Stimulated activated CD8-positive, alpha-beta memory T cell treated with anti-CD3 and anti-CD28 coated beads, Interleukin-15, amount 100 ng/mL, for 1 hour (primary cell): ENCODE measurements at places on chromosomes 4 and X.

DNA sequence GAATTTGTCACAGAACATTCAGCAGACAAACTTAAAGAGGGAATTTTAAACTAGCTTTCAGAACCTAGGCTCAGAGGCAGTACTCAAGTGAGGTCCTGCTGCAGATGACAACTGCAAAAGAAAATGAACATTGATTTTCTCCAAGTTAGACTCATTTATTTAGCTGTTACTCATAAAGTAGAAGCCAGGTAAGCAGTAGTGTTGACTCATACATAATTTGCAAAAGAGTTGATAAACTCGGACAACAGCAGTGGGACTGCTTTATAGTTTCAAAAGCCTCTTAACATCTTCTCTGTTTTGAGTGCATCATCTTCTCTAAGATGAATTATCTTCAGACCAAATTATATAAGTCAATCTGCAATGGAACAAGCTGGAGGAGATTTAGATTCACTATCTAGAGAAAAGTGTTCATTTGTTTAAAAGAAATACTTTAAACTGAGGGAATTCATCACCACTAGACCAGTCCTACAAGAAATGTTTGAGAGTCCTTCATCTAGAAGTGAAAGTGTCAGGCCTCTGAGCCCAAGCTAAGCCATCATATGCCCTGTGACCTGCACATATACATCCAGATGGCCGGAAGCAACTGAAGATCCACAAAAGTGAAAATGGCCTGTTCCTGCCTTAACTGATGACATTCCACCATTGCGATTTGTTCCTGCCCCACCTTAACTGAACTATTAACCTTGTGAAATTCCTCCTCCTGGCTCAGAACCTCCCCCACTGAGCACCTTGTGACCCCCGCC, 49.5 kb downstream of the COQ2 start:
- DNase-seq = no peak

GRCh38 chr4:139665690-139666529, at the start of gene MGST2:
TSS of gene MGST2 (plus strand) at chr4:139665819. CDS start at chr4:139666020, 201 bp downstream.
- DNase-seq = no peak

DNA sequence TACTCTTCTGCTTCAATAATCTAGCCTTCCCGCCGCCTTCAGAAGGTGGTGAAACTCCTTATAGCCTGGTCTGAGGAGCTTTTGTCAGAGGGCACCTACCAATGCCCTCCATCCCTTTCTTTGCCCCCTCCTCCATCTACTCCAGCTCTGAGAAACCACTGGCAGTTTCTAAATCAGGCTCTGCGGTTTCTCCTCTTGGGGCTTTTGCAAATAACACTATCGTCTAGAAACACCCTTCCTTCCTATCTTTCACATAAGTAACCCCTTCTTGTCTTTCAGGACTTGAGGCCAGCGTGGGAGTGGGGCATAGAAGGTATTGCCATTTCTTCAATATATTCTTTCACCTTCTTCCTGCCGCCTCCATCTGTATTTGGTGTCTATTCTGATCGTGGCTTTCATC, 1.2 kb upstream of the EFHC2 start:
- no peak for DNase-seq

DNA sequence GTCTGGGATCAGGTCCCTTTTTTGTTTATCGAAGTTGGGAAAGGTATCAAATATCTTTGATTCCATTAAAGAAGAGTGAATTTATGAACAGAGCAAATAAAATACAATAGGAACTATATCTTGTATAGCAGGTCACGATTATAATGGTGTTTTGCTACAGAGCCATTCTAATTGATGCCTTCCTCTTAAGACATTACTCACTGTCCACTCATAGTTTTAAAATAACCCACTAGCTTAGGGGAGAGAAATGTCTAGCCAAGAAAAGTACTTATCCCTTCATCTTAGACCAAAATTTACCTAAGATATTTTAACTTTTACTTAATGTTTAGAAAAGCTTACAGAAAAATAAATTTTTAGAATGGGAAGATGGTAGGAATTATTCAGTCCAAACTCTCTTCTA, 112.0 kb upstream of the PABPC4L start:
- no peak for DNase-seq

GRCh38 chr4:142222127-142222526, 585.7 kb downstream of the IL15 start:
- no peak for DNase-seq

DNA sequence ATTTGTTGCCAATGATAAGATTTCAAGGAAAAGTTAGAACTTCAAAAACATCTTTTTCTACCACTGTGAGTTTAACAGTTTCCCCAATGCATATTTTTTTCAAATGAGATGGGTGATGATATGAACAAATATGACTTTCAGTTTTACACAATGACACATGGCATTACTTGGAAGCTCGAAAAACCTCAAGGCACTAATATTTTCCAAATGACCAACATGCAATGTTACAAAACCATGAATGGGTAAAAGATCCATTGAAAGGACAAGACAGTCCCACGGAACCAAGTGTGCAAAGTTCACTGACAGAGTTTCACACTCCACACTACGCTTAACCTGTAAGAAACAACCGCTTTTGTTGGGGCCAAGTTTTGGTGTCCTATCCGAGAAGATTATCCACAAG, 84.5 kb downstream of the CD99L2 start:
- DNase-seq = no peak

DNA sequence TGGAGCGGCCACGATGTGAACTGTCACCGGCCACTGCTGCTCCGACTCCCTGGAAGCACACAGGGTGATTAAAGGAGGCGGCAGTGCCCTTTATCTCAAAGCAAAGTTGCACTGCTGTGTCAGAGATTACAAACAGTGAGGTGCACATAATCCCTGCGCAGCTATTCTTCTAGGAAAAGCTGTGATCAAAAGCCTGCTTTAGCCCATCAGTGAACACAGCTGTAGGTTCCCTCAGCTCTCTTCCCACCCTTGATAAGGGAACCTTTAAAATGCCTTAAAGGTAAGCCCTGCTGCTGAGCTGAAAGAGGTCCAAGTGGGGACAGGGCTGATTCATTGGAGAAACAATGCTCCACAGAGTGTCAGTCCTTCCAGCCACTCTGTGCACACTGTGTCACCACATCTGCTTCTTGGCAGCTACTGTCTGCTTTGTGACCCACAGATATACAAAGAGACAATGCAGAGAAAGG, 127.6 kb downstream of the EIF4E start:
- DNase-seq = no peak

GRCh38 chr4:145734576-145735346, 54.8 kb downstream of the C4orf51 start:
- DNase-seq = no peak

DNA sequence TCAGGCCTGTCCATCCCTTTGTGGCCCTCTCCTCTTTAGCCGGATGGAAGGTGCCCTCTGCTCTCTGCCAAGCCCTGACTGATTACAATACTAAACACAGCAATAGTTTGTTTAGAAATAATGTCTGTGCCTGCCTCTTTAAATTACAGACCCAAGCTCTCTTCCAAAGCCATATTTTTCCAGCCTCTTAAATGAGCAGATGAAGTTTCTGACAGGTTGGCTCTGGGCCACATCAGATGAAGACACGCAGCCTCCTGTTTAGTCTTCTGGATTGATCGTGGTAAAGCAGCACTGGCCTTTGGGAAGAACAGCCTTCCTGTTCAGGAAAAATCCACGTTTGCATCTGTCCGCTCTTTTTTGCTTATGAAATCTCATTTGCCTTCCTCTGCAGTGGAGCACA, 133.6 kb downstream of the CPE start:
- no peak for DNase-seq

- DNase-seq = no peak
These were observed 187.6 kb upstream of the TACR3 start for GRCh38 chr4:103907414-103907813.

DNA sequence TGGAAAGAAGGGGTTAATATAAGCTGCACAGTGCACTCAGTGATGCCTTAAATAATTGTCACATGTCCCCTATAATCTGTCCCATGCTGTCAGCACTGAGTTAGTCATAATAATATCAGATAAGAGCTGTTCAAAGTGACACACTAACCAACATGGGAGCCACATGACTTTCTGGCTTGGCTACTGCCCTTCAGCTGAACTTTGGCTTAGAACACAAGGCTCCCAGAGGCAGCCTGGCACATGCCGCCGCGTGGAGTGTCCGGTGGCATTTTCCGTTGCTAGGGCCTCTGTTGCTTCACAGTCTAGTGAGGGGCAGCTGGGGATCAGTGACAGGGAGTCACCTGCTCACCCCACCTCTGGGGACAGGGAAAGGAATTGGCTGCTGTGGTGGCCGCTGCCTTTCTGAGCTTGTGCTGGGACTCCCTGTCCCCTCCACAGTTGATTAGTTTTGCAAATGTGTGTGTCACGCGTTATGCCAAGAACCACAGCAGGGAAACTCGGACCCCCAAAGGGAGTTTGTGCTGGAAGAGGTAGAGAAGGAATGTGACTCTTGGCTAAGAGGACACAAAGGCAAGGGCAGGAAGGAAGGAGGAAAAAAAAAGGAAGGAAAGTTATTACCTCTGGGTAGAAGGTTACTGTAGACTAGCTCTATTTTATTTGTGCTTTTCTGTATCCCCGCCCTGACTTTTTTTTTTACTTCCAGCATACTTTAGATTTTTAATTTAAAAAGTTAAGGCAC, 41.1 kb upstream of the PPARGC1A start:
- DNase-seq = no peak

- no peak for DNase-seq
These were observed 107.2 kb downstream of the SATL1 start for GRCh38 chrX:85136409-85136808.

- DNase-seq = no peak
These were observed 6.2 kb downstream of the NEIL3 start for GRCh38 chr4:177315767-177316464.

DNA sequence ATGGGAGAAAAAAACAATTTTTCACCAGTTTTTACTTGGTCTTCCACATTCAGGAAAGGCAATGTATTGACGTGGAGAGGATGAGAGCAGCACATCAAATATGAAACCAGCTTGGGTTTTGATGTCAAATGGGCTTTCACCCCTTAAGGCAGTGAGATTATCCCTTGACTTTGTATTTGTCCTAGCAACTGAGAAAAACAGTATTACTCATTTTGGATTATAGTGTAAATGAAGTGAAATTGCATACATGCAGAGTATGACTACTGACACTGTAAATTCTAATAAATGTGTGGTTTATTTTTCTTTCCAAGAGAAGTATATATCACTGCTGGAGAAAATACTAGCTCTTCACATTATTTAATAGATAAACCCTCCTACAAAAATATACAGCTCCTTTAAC, 863.6 kb upstream of the IGFBP7 start:
- DNase-seq = no peak

- DNase-seq = no peak
These were observed 7.8 kb upstream of the GPR82 start for GRCh38 chrX:41716222-41716621.

DNA sequence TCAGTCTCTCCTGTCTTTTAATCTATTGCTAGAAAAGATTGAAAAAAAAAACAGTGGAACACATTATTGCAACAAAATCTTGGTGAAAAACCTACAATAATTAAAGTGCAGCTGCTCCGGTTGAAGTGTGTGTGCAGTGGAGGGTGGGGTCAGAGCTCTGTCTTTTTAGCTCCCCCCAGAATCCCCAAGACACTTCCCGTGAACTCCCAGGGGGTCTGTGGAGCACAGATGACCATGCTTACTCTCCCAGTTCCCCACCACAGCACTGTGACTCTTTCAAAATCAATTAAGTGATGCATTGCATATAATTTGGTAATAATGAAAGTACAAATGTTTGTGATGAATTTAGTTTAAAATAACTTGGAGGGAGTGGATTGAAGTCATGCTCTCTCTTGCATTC, 15.7 kb upstream of the SLC10A4 start:
- no peak for DNase-seq

DNA sequence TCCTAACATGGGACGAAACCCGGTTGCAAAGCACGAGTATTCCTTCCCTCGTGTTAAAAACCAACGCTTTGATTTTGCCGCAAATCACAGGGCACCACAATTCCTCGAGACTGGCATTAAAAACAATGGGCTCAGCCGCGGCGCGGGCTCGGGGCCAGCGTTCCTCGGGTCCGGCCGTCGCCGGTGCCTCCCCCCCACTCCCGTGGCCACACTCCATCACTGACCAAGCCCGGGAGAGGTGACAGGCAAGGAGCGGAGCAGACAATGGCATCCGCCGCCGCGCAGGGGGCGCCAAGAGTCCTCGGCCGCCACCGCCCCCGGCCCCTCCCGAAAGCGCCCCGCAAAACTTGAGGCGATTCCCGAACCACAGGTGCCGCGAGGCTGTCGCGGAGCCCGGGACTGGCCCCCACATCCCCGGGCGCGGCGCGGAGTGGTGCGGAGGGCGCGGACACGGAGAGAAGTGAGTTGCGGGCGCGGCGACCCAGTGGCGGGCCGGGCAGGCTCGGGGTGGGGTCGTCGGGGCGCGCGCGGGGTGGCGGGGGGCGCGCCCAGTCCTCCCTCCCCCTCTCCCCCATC, 445 bp downstream of the AP1S2 start:
- peak; percentile 1 for DNase-seq

- DNase-seq = no peak
These were observed 434.3 kb downstream of the SPRY1 start for GRCh38 chr4:123830930-123831329.

DNA sequence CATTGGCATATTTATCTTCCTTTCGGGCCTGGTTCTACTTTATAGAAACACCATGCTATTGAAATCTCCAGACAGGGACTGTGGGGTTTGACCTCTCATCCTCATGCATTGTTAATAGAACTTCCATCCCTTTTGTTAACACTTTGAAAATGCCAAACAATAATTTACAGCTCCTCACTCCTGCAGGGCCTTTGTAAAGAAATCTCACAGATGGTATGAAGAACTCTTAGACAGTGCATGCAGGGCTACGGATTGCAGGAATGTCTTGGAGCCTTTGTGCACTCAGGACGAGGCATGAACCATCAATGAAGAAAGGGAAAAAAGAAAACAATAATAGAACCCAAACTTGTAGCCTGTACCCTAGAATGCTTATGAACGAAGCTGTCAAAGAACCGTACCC, 92.8 kb upstream of the TMEM47 start:
- DNase-seq = no peak

DNA sequence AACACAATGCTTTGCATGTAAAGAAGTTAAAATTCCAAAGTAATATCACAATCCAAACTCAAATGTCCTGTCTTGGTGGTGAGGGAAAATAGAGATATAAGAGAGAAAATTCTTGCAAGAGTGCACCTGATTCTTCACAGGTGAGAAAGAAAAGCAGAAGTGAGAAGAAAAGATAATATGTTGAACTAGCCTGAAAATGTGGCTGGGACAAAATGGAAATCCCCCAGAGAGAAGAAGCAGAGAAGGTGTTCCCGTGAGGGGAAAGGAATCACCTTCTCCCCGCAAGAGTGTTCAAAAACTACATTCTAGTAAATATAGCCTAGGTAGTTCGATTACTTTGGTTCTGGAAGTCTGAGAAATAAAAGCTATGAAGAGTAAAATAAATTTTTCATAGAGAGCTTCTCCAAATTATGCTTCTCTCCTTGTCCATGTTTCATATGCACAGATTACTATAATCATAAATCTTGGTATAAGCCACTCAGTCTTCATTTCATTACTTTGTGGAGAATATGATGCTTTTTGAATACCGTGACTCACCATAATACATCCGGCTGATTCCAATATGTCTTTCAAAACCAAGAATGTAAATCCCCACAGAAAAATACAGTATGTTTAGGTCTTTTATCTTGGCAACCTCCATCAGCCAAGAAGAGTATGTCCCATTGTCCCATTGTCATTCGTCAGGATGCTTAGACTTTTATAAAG, 63.1 kb downstream of the COX18 start:
- DNase-seq = no peak
